ENCODE measurements at places on chromosomes 1 and 21.

- no peak for DNase-seq
These were observed 707 bp upstream of the GPR153 start for GRCh38 chr1:6261615-6261995.

DNA sequence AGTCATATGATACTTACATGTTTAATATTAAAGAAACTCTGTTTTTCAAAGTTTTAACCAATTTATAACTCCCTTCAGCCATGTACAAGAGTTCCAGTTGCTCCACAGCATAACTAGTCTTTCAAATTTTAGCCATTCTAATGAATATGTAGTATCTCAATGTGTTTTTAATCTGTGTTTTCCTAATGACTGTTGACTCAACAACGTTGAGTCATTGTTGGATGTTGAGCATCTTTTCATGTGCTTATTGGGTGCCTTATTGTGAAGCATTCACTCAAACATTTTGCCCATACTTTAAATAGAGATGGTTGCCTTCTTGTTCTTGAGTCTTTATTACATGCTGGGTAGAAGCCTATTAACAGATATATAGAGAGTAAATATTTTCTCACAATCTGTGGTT, 240.2 kb upstream of the LYPLAL1 start:
- DNase-seq = no peak

GRCh38 chr1:169348383-169349036, 19.1 kb downstream of the NME7 start:
- DNase-seq = peak; percentile 68

DNA sequence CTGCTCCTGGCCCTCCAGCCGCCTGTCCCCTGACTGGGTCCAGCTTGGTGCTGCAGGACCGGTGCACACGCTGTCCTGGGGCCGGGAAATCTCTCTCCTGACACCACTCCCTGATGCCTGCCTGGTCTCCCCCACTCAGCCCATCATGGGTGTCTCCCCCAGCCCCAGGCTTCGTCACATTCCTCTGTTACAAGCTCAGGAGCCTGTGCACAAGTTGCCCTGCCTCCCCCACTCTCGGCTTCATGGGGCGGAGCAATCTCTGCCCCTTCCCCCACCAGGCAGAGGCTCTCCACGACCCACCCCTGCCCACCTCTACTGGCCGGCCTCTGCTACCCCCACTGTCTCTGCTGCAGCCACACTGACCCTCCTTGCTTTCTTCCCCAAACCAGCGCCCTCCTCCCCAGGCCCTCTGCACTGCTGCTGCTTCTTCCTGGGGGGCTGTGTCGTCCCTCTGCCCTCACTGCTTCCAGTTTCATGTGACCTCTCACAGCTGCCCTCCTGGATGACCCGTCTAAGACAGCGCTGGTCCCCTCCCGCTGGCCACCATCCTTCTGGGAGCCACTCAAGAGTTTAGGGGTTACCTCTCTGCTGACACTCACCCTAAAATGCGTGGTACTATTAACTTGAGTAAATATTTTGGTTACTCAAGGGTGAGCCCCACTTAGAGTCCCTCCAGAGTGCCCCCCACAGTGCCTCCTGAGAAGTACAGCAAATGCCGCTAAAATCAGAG, 5.7 kb upstream of the RIPK4 start:
- no peak for DNase-seq

- DNase-seq = no peak
These were observed 59.4 kb downstream of the DIPK1A start for GRCh38 chr1:92901699-92902405.

GRCh38 chr21:17572431-17572830, 40.3 kb downstream of the BTG3 start:
- DNase-seq = no peak

GRCh38 chr1:94723894-94724293, 96.3 kb upstream of the SLC44A3 start:
- DNase-seq = no peak

DNA sequence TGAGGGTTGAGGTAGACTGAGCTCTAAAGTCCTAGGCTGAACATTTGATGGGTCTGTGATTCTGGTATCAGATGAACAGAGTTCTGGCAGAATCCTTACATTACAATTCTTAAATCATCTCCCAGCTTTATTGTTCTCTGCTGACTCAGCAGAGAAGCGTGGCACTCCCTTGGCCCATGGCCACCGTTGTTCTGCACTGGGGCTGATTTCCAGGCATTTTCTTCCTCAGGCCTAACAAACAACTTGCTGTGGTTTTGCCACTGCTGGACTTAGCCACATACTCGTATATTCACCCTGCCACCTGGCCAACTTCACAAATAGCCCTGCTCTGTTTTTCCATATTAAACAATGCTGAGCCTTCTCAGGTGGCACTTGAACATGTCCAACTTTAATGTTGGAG, 223.2 kb downstream of the TNR start:
- no peak for DNase-seq

- DNase-seq = no peak
These were observed 297.0 kb downstream of the DISC1 start for GRCh38 chr1:231923491-231924041.

GRCh38 chr1:117312453-117313138, 54.7 kb upstream of the MAN1A2 start:
- DNase-seq = peak; percentile 13

- DNase-seq = peak; percentile 26
These were observed 23.3 kb downstream of the CYP2J2 start for GRCh38 chr1:59903141-59903754.

DNA sequence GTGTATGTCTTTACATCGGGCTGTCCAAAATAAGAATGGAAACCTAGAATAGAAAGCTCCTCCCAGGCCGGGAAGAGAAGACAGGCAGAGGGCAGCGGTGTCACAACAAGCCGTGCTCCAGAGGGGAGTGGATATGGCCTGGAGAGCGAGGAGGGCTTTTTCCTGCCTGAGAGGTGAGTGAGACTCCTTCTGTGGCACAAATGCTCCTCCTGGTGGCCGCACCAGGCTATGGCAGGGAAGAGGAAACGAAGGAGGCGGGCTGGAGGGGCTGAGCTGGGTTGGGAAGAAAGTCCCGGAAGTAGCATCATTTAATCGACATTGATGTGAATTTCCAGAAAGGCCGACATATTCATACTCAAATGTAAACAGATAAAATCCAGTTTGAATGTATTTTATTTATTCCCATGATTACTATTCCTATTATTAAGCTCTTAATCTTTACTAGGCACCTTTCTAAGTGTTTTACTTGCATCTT, 54.7 kb downstream of the MEF2D start:
- peak; percentile 83 for DNase-seq

- DNase-seq = no peak
These were observed 10.6 kb upstream of the PARS2 start for GRCh38 chr1:54774820-54775498.

All from B cell (primary cell).